Amygdala (tissue), 56 donors: ENCODE measurements at places on chromosomes 12 and 14.

GRCh38 chr12:19946550-19946949, 421.8 kb upstream of the PDE3A start:
- DNase-seq, result no peak

DNA sequence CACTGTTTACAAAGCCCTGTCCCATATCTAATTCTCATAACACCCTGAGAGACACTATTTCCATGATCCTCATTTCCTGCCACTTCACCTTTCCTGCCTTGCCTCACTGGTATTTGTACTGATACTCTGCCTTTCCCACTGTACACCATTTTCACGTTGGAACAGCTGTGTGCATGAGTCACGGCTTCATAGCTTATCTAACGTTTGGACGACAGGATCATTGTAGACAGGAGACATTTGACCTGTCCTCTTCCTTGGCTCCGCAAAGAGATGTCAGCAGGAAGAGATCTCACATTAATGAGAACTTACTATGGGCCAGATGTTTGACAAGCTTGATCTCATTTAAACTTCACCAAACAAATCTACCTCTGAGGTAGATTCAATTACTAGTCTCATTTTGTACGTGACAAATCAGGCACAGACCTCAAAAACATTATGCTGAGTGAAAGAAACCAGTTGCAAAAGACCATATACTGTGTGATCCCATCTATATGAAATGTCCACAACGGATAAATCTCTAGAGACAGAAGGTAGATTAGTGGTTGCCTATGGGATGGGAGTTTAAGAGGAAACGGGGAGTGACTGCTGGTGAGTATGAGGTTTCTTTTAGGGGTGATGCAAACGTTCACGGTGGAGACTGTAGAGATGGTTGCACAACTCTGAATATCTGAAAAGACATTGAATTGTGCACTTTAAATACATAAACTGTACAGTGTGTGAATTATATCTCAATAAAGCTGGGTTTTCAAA, 71.2 kb downstream of the KCNK13 start:
- DNase-seq, result no peak

DNA sequence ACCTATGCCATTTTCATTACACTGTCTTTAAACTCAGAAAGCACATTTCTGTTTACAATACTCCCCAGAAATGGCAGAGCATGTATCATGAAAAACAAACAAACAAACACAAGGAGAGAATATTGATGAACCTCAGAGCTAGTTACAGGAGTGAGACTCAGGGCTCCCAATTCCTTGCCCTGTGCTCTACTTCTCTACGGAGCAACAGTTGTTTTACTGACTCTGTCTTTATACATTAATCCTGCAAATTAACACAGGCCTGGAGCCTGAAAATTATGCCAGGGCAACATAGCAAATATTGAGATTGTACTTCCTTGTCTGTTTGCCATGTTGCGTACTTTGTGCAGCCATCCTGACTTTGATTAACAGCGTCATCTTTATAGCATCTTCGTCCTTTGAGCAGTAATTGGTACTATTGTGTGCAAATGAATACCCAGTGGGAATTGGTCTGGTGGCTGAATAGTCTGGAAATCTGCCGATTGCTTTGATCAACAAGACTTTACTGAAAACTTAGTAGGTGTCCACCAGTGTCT, 15.2 kb upstream of the AKAP6 start:
- DNase-seq, result no peak

DNA sequence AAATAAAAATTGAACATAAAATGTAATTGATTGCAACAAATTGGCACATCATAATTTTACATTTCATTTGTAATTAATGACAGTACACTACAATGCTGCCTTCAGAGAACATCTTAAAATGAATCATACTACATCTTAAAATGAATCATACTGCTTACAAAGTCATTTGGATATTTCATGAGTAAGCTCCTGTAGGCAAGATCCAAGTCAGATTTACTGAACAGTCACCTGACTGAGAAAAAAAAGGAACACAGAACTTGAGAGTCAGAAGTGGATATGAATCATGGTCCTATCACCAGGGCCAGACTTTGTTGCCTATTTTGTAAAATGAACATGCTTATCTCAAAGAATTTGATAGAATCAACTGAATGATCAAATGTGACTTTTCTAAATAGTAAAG, 32.7 kb upstream of the FBLN5 start:
- no peak for DNase-seq

DNA sequence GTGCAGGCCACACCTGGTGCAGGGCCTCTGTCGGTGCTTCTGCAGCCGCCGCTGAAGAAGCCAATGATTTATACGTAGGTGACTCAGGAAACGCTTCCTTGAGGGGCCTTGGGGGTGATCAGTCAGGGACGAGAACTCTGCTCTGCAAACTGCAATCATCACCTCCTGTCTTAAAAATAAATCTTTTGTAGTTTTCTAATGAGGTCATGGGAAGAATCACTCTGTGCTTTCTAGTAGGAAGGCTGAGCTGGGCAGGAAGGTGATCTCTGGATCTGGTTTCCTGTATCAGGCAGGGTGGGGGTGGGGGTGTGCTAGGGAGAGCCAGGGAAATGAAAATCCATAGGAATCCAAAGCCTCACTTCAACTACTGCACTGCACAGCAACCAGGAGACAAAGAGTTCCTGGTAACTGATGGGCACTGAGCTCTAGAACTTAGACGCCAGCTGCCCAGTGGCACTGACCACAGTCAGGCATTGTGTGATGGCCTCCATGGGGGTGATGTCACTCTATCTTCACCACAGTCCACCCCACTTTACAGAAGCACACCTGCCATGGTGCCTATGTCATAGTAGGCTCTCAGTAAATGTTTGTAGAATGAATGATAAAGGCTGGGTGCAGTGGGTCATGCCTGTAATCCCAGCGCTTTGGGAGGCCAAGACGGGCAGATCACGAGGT, 292.4 kb upstream of the PWP1 start:
- no peak for DNase-seq

GRCh38 chr12:118500299-118500698, 123.9 kb downstream of the SUDS3 start:
- no peak for DNase-seq

DNA sequence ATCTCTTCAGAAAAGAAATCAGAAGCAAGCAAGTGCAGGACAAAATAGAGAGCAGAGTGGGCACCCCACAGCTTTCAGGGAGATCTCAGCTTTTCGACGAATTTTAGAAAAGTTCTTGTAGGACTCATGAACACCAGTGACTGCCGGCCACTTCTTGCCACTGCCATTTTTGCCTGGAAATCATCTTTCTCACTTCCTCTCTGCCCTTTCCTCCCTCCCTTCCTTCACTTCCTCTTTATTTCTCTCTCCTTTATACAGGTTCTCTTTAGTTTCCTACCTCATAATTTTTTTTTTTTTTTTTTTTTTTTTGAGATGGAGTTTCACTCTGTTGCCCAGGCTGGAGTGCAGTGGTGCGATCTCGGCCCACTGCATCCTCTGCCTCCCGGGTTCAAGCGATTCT, 185.6 kb downstream of the APAF1 start:
- no peak for DNase-seq

GRCh38 chr12:6538420-6539313, 4.3 kb downstream of the GAPDH start:
- DNase-seq, result no peak

- no peak for DNase-seq
Measured at GRCh38 chr14:53510281-53510912, 357.3 kb upstream of the DDHD1 start.

GRCh38 chr12:76055393-76055792, 23.8 kb upstream of the PHLDA1 start:
- DNase-seq, result no peak

DNA sequence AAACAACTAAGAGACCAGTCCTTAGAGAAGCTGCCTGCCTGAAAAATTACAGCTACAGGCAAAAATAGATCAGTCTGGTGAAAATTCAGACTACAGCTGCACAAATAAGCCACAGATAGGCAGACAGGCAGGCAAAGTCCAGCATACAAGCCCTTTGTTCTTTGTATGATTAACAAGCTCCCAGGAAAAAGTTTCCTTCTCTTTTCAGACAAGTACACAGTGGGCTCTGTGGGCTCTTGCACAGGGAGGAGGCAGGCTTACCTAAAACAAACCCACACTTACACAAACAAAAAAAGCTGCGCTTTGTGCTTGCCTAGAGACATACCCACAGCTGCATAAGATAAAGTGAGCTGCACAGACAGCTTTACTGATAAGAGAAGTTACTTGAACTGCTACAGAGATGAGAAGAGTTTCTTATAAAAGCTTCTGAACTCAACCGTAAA, 7.7 kb downstream of the OR6C68 start:
- no peak for DNase-seq

GRCh38 chr12:116294454-116295165, 17.1 kb upstream of the MED13L start:
- no peak for DNase-seq

DNA sequence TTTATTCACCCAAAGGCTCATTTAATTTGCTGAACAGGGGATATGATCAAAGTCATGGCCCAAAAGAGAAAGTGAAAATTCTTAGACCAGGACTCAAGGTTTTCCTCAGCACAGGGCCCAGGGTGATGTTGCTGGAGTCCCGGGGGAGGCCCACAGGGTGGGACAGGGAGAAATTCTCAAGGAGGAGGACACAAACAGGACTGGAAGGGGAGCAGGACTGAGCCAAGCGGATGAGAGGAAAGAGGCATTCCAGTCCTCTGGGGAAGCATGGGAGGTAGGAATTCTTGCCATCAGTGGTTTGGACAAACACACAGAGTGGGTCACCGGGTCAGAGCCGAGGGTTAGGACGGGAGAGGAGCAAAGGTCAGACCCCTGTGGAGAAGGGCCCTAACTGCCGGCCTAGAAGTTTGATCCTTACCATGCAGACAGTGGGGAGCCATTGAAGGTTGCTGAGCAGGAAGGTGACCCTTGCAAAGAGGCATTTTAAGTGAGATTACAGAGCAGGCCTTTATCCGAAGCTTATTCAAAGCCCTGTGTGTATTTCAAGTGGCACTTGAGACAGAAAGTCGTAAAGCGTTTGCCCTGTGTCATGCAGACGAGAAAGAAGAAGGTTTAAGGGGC, 68.4 kb upstream of the PTGR2 start:
- no peak for DNase-seq

- no peak for DNase-seq
Measured at GRCh38 chr12:20646239-20646827, 48.8 kb upstream of the SLCO1C1 start.

- no peak for DNase-seq
Measured at GRCh38 chr14:94816113-94816512, 46.2 kb upstream of the GSC start.

- DNase-seq, result no peak
Measured at GRCh38 chr14:104085889-104086201, 345 bp downstream of the ASPG start.

GRCh38 chr12:92796650-92797049, 93.9 kb downstream of the PLEKHG7 start:
- no peak for DNase-seq

DNA sequence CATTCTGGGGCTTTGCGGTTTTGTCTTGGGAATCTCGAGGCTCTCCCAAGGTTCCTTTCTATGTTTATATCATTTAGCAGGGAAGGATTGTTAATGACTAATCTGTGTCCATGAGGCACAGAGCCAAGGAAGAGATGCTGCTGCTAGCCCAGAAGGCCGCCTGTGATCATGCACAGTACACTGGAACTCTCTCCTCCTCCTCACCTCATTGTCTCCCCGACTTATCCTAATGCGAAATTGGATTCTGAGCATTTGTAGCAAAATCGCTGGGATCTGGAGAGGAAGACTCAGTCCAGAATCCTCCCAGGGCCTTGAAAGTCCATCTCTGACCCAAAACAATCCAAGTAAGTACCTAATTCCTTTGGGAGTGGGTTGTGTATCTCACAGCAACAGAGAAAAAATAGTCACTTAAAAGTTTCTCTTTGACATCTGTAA, at the start of gene NR1H4:
Gene NR1H4 (plus strand): TSS at position 151 of the 435 bp plus-strand sequence. CDS start 19,458 bp downstream, outside the sequence.
- DNase-seq, result no peak

- DNase-seq, result no peak
Measured at GRCh38 chr12:617304-617915, 45.8 kb downstream of the NINJ2 start.

GRCh38 chr12:52506858-52507715, 13.1 kb downstream of the KRT5 start:
- no peak for DNase-seq

DNA sequence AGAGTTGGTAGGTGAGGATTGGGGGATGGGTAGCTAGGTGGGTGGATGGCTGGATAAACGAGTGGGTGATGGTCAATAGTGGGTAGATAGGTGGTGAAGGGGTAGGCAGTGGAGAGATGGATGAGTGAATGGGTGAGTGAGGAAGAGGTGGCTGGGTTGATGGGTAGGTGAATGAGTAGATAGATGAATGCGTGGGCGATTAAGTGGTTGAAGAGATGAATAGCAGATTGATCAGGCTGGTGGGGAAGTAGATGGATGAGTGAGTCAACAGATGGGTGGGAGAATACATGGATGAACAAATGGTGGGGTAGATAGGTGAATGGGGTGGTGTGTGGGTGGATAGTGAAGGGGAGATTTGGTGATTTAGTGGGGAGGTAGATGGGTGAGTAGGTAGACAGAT, 51.1 kb downstream of the SYNE3 start:
- no peak for DNase-seq

- no peak for DNase-seq
Measured at GRCh38 chr12:48451372-48451771, 21.0 kb upstream of the ANP32D start.

DNA sequence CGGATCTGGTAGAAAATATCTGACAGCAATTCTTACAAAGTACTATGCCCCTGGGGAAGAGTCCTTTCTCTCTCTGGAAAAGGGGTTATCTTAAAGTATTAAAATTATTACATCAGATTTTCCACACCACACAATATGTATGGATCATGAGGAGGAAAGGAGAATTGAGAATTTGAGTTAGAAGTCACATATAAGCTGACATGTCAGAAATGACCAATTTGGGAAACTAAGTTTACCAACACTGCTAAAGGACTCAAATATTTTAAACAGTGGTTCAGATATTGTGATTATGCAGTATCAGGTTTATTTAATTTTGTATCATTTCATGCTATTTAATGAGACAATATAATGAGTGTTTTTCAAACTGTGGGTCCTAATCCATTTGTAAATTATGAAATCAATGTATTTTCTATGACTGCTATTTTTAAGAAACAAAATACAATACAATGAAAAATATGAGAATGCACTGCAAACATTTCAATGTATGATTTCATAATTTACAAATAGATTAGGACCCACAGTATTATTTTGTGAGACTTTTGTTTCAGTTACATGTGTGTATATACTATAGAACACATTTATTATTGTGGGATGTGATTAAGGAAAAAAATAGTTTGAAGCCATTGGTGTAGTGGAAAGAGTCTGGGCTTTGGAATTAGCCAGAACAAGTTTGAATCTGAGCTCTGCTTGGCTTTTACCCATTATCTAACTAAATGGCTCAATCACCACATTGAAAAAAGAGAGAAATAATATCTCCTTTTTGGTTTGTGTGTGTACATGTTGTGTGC, 1.8 kb upstream of the INSM2 start:
- no peak for DNase-seq

- no peak for DNase-seq
Measured at GRCh38 chr14:92391726-92392125, 68.8 kb downstream of the SLC24A4 start.

DNA sequence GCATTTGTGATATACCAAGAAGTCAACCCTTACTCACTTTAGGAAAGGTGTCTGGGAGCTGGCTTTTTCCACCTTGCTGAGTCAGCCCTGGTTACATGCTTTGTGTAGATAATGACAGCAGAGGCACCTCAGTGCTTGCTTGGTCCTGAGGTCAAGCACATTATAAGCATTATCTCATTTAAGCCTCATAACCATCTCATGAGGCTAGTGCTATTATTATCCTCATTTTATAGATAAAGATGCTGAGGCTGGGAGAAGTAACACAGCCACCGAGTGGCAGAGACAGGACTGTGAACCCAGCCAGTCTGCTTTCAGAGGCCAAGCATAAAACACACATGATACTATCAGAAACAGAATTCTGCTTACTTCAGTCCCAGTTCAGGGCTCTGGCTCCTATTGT, 29.4 kb downstream of the MAX start:
- DNase-seq, result no peak
